Activated naive CD4-positive, alpha-beta T cell treated with anti-CD3 and anti-CD28 coated beads, Interleukin-2, amount 50 U/mL, for 16 hours (primary cell): ENCODE measurements at places on chromosomes 2 and 18.

DNA sequence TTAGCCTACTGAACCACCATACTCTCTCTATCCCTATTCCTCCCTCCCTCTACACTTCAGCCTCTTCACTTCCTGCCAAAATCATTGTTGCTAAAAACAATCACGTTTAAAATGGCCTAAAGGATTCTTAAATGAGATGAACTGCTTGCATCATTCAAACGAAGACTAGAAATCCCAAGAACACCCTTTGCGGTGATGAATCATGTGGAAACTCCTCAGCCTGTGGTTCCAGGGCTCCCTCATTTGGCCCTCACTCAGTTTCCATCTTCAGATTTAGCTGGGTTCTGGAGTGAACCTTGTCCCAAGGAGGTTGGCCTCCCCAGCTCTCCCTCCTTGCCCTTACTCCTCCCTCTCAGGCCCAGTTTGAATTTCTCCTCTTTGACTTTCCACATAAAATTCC lies 125.6 kb upstream of the CDC42EP3 start:
- no peak for DNase-seq

GRCh38 chr2:119488245-119489214 lies 35.8 kb downstream of the SCTR start:
- DNase-seq = no peak

- DNase-seq = no peak
Observed at GRCh38 chr2:134462791-134463698, 209.2 kb downstream of the MGAT5 start.

DNA sequence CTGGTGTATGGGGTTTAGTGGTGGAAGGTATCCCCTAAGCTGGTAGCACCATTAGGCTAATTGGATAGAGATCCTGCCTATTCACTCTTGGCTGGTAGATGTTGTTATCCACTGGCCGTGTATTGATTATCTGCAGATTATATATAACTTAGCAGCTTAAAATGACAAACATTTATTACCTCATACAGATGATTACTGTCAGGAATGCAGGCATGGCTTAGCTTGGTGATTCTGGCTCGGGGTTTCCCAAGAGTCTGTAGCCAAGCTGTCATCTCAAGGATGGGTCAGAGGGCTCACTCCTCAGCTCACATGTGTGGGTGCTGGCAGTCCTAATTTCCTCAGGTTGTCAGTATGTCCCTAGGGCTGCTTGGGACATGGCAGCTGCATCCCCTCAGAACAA lies 465.8 kb downstream of the PARD3B start:
- no peak for DNase-seq

DNA sequence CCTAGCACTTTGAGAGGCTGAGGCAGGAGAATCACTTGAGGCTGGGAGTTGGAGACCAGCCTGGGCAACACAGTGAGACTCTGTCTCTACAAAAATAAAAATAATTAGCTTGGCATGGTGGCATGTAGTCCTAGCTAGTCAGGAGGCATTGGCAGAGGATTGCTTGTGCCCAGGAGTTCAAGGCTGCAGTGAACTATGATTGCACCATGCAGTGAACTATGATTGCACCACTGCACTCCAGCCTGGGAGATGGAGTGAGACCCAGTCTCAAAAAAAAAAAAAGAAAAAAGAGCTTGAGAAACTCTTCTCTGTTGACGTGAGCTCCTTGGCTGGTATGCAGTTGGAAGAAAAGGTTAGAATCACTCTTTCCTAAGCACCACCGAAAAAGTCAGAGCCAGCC lies 125.1 kb upstream of the TNP1 start:
- DNase-seq = no peak

GRCh38 chr2:72155737-72156136 lies 8.1 kb upstream of the CYP26B1 start:
- no peak for DNase-seq

DNA sequence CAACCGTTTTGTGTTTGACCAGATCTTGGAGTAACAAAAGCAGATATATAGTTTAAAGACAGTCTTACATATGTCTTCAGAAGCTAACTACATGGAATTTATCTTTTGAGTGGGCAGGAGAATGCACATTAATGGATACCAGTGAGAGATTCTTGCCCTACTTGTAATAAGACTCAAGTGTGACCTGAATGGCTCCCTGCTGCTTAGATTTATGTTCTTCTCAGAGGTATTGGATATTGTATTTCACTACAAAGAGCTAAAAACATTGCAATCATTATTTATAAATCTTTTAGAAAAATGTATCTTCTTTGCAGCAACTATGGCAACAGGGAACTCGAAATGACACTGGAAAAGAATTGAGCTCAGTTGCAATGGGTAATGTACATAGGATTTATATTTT lies 227.7 kb downstream of the LRRTM4 start:
- DNase-seq = no peak

GRCh38 chr18:13356032-13356431 lies 137.5 kb downstream of the LDLRAD4 start:
- DNase-seq = no peak

GRCh38 chr2:46796843-46797625 lies 118.6 kb downstream of the MCFD2 start:
- no peak for DNase-seq

DNA sequence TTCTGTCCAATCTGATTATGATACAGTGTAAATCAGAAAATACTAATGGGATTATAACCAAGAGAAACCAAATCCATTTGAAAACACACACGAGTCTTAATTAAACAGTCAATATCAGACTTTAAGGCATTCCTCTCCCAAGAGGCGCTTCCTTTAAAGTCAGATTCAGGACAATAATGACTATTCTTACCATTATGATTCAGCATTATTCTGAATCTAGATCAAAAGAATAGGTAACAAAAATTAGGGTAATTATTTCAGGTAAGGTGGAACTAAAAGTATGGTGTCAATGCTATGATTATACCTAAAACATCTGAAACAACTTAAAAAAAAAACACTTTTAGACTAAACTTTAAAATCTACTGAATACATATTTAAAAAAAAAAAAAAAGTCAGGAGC lies 12.3 kb downstream of the PSME4 start:
- no peak for DNase-seq

DNA sequence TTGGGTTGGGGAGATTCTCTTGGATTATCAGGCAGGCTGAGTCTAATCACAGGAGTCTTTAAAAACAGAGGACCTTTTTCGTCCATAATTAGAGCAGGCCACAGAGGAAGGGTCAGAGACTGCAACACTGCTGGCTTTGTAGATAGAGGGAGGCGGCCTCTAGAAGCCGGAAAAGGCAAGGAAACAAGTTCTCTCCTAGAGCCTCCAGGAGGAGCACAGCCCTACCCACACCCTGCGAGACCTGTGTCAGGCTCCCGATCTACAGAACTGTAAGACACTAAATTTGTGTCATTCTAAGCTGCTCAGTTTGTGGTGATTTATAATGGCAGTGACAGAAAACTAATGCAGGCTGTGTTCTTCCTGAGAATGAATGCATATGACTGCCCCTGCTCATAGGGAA lies 15.3 kb downstream of the ID2 start:
- DNase-seq = no peak
